ENCODE measurements at places on chromosomes 7 and 10.

GRCh38 chr10:48556065-48556464 is 48.8 kb downstream of the ARHGAP22 start:
- no peak for DNase-seq

DNA sequence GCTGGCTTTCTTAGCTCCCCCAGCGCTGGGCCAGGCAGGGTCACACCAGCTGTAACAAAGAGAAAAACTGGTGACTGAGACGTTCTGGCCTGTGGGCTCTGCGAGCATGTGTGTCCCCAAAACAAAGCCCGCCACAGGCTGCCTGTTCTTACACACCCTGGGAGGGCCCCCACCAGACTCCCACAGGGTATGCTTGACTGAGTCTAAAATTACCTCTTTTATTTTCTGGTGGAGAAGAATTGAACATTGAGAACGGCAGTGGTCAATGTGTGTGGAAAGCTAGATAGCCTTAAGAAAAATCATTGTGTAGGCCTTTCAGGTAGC is 808 bp downstream of the C10orf71 start:
- DNase-seq = no peak

DNA sequence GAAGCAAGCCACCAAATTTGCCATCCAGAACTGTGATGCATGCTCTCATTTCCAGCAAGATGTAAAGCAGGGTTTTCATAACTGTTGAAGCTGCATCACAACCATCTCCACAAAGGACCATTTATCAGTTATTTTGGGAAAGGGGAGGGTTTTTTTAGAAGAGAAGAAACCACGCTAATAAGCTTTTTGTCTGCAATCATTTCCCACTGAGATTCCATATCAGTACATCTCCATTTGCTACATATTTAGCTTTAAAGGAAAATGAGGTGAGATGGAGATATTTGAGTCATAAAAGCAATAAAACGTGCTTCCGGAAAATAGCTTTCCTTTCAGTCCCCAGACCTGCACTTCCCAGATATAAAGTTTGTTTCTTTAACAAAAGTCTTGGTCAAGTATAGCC is 258.2 kb downstream of the FRMD4A start:
- no peak for DNase-seq

GRCh38 chr10:79385804-79386531 is 38.7 kb downstream of the PPIF start:
- DNase-seq = no peak

DNA sequence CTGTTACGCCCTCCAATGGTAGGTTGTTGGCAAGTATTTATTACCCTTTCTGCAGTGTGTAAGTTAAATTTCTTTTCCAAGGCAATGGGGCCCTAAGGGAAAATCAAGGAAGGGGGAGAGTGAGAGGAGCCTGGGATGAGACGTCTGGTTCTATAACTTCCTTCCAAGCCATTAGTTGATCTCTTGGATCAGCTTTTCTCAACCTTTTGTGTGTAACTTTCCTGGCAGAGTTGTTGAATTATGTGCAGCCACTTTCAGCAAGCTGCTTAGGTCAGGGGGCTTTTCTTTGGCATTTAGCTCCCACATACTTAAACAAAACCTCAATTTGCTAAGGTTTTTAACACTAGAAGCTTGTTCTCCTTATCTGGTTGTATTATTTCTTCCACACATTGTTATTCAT is 127.1 kb downstream of the NXPH1 start:
- DNase-seq = no peak

DNA sequence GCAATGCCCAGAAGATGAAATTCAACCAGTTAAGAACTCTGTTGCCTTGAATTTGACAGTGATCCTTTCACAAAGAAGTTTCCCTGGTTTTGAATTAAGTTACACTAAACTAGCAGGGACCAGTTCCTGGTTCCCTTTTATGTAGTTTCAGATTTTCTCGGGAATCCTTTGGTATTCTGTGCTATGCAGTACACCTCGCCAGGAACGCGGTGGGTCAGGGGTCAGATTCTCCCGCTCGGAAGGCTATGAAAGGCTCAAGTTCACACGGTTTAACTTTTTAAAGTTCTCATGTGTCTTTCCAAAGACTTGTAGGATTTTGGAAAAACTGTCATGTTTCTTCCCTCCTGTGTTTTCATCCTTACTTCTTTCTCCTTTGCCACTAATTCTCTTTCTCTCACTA is 104.7 kb upstream of the PRR15 start:
- no peak for DNase-seq

DNA sequence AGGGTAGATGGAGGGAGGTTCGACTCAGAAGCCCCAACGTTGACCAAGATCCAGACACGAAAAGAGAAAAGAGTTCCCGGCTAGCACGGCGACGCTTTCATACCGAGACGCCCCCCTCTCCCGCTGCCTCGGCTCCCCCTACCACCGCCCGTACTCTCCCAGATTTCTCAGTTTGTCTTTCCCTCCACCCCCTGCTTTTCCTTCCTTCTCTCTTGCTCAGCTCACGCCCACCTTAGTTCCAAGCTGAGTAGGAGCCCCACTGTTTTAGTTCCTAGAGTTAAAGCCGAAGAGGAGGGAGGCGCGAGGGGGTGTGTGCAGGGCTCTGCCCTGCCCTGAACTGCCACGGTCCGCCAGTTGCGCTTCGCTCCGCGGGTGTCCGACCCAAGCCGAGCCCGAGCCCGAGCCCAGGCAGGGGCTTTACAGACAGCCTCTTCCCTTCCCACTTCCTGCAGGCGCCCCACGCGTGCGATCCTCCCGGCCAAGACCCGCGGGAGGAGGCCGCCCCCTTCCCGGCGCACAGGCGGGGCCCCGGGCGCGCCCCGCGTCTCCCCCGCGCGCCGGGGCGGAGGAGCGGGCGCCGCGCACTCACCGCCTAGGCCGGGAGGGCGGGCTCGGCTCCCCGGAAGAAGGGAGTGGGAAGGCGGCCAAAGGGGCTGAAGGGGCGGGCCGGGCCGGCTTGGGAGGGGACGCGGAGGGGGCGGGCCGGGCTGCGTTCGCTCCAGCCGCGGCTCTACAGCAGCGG is at the start of gene EPHB6:
Gene EPHB6, plus strand, starts transcription at position 705 of the 742 bp plus-strand sequence. CDS start 8,152 bp downstream, outside the sequence.
- DNase-seq = peak; percentile 74

GRCh38 chr7:128025380-128025779 is 5.9 kb downstream of the LRRC4 start:
- no peak for DNase-seq

DNA sequence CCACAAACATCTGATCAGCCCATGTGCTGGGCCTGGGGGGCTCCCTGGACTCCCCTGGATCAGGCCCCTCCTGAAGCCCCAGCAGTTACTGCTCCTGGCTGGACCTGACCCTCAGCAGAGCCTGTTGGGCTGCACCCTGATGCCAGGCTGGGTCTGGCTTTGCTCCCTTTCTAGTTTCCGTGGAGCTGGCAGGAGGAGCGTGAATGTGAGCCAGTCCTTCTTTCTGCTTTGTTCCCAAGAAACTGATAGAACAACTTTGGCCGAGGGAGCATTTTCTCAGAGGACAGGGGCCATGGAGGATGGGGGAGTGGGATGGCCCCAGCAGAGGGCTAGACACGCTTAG is 128.2 kb downstream of the NEURL1 start:
- no peak for DNase-seq

DNA sequence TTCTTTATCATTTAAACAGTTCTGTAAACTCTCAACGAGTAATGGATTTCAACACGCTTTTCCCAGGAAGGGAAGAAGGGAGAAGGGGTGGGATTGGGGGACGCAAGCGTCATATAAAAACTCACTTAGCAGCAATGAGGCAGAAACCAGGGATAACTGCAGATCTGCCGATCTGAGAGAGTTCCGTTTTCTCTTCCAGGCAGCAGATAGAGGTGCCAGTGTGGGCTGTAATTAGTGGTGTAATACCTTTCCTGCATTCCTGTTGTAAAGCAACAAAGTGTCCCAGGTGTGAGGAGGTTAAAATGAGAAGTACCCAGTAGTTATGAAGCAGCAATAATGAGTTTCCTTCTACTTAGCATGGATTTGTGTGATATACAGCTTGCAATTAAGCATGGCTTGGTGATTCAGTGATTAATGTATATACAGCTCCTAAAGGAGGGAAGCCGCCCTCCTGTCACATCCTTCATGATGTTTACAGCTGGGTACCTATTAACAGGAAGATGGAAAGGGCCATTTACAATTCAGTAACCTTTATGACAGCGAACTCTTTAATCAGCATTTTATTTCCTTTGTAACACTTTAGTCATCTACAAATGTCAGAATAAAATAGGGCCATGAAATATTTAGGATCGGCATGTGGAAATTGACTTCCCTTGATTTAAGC is 271.9 kb downstream of the LRMDA start:
- DNase-seq = no peak

- no peak for DNase-seq
Observed at GRCh38 chr7:91198371-91198770, 65.9 kb upstream of the FZD1 start.

DNA sequence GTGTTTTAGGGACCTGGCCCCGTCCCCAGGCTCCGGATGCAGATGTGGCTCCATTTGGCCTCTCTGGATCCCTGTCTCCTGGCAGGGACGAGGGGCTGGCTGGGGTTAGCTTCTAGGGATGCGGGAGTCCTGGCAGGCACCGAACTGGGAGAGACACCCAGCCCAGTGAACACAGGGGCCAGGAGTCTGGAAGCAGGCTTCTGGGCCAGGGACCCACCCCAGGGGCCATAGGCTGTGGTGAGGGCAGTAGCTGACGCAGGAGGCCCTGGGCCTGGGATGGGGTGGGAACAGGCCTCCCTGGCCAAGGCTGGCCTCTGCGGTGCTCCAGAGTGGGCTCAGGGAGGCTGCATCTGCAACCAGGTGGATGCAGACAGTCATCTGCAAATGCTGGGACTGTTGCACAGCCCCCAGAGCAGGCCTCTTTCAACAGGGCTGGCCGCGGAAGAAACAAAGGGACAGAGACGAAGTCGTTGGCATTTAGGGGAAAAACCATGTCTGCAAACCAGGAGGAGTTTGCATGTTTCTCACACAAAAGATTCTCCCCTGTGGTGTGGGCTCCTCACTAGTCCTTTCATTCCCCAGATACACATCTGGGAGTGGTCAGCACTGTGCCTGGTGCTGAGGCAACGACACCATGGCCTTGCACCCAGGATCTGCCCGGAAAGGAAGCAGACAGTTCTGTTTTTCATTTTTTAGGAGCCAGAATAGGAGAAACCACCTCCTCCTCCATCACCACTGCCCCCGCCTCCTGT is 36.4 kb upstream of the ZNF488 start:
- DNase-seq = no peak

DNA sequence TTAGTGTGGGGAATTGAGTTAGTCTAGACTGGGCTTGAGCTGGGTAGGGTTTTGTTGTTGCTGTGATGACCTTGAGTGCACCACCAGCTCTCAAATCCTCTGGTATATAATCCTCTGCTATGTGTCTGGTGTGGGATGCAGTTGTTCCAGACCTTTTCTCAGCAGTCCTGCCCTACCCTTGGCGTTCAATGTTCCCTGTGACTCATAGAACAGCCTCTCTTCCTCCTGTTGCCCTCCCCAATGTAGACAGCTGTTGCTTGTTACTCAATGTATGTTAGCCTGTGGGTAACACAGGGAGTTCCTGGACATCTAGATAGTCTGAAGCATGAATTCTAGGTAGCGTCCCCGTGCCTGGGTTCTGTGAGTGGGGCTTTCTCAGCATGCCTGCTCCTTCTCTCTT is 19.8 kb downstream of the ACBD7 start:
- no peak for DNase-seq

DNA sequence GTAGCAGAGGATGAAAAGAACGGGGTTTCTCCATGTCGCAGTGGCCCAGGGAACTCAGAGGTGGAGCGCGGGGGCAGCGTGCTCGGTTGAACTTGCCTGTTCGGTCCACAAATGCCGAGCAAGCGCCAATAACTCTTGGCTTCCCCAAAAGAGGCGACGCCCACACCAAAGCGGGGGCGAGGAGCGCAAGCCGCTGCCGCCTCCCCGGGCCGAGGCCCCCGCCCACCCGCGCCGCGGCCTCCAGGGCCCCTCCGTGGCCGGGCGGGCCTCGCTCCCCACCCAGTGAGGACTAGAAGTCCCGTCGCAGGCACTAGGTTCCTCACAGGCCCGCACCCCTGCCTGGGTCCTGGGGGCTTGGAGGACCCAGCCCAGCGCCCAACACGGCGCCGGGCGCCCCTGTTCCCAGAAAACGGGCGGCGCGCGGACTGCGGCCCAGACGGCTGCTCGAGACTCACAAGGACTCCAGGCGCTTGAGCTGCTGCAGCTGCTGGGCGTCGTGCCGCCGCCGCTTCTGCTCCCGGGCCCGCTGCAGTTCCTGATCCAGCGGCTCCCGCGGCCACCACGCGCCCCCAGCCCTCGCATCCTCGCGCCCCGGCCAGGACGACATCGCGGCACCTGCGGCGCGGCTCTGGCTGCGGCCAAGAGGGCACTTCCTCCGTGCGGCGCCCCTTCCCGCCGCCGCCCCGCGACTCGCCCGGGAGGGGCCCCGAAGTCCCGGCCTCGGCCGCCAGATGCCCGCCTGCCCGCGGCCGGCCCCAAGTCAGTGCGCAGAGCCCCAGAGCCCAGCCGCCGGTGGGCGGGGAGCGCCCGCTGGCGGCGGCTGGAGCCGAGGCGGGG is 14.6 kb upstream of the FKBP9 start:
- peak; percentile 79 for DNase-seq

- DNase-seq = no peak
Observed at GRCh38 chr10:102832248-102832647, 5.0 kb downstream of the CYP17A1 start.

GRCh38 chr10:15640536-15641085 is 79.1 kb downstream of the ITGA8 start:
- no peak for DNase-seq

- DNase-seq = peak; percentile 47
Observed at GRCh38 chr7:98733036-98733435, 116.0 kb downstream of the NPTX2 start.

DNA sequence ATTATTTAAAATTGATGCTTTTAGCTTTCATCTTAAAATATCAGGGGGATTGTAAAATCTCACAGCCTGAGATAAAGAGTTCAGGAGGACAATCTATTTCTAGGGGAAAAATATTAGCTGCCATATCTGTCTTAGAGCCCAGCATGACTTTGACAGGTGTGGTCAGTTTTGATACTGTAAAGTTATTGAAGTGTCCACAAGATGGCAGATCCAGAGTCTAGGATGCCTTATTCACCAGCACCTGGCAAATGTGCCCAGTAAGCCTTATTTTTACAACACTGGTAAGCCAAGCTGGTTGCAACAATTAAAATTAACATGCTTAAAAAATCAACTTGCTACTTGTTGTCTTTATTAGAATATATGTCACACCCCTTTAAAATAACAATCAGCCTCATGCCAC is 579.3 kb downstream of the SH2D4B start:
- no peak for DNase-seq

DNA sequence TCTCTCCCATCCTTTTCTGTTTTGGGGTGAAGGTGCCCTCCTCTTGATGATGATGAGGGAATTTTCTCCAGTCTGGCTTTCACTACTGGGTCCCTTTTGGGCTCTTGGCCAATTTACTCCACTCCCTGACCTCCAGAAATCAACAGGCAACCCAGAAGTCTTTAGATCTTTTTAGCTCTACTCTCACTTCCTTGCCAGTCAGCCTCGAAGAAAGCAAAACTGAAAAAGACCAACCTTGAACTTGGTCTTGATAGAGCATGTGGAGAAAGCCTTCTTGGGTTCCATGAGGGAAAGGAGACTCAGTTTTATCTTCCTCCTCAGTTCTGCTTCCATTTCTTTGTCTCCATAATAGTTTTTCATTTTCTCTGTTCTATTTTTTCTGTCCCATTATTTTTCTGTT is 91.4 kb upstream of the NPVF start:
- DNase-seq = no peak

Measured in activated naive CD8-positive, alpha-beta T cell treated with anti-CD3 and anti-CD28 coated beads for 36 hours (primary cell).